ENCODE measurements at places on chromosomes 6 and 20.
A peak's percentile ranks its signal among the peaks of the same experiment; 100 is the strongest.

DNA sequence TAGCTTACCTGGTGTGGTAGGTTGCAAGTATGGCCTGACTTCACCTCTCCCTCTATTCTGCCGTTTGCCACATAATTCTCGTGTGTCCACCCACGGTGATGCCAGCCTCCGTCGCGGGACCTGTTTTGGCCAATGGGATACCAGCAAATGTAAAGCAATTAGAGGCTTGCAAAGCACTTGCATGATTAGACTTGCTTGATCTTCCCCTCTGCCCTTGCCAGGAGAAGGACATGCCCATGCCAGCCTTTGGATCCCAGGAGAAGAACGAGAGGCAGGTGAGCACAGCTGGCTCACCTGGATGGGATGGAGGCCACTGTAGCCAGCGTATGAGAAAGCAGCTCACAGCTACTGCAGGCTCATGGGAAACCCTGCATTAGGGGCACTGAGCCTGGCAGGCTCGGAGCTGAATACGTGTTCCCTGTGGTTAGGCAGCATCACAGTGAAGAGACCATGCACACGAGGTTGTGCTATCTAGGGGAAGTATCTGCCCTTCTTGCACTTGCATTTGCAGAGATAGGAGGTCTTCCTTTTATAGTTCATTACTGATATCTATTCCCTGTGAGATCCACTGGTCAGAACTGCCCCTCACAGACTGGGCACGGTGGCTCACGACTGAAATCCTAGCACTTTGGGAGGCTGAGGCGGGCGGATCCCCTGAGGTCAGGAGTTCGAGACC lies 62.4 kb downstream of the TMEM242 start:
- no peak for DNase-seq

GRCh38 chr6:48449002-48449401 lies 338.0 kb upstream of the PTCHD4 start:
- DNase-seq, result no peak

- no peak for DNase-seq
Measured at GRCh38 chr20:23627501-23627900, 10.3 kb downstream of the CST3 start.

DNA sequence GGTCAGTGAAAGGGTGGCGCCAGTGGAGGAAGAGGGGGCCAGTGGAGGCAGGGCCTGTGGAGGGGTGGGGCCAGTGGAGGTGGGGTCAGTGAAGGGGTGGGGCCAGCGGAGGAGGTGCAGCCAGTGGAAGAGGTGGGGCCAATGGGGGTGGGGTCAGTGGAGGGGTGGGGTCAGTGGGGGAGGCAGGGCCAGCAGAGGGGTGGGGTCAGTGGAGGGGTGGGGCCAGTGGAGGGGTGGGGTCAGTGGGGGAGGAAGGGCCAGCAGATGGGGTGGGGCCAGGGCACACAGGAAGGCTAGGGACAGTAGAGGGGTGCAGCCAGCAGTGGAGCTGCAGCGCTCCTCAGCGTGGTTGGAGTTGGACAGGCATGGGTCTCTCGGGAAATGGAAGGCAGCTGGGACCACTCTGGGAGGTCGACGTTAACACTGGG lies 18.7 kb downstream of the ADRM1 start:
- no peak for DNase-seq

DNA sequence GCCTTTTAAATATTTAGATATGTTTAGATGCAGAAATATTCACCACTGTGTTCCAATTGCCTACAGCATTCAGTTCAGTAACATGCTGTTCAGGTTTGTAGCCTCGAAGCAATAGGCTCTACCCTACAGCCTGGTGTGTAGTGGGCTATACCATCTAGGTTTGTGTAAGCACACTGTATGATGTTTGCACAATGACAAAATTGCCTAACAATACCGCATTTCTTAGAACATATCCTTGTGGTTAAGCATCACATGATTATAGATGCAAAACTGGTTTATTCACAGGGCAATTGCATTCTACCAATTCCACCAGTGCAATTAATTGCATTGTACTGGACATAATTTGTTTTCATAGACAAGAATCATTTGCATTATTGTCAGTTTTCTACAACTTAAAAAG lies 7.9 kb upstream of the SLC22A16 start:
- no peak for DNase-seq

GRCh38 chr6:79813143-79813850 lies 134.1 kb downstream of the ELOVL4 start:
- DNase-seq, result no peak

- no peak for DNase-seq
Measured at GRCh38 chr6:155958550-155958949, 502.9 kb upstream of the NOX3 start.

DNA sequence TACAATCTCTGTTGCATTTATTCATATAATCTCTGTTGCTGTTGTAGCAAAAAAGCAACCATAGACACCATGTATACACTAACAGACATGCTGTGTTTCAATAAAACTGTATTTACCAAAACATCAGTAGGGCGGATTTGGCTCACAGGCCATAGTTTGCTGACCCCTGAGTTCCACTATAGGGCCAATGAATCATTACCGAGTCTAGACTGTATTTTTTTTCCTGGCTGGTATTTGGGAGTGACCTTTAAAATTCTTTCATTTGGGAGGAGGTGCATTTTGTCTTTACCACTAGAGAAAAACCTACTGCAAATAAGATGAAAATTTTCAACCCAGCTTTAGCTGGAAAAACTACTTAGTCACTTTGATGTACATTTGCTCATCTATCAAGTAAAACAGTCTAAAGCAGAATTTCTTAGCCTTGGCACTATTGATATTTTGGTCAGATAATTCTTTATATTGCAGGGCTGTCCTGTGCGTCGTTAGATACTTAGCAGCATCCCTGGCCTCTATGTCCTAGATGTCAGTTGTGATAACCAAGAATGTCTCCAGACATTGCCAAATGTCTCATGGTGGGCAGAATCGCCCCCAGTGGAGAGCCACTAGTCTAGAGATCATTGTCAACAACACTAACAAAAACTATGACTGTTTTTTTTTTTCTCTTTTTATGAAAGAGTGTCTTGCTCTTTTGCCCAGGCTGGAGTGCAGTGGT lies 39.5 kb downstream of the DCBLD1 start:
- DNase-seq, result no peak

DNA sequence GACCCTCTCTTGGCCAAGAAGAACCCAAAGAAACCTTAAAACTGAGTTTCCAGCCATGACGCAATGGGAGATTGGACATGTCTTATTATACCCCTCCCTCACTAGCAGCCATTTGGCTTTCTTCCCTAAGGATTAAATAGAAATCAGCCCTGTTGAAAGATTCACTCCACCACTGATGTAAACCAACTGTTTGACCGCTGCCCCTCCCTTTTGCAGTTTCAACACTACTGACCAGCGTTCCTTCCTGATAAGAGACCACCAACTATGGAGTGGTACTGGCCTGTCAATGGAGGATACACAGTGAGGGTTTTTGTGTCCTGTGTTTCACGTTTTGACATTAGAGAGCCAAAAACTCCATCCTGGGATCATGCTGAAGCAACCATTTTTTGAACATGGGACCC lies 53.2 kb upstream of the CD2AP start:
- DNase-seq, result no peak

- DNase-seq, result peak; percentile 36
Measured at GRCh38 chr20:50992733-50993457, 30.0 kb downstream of the KCNG1 start.

DNA sequence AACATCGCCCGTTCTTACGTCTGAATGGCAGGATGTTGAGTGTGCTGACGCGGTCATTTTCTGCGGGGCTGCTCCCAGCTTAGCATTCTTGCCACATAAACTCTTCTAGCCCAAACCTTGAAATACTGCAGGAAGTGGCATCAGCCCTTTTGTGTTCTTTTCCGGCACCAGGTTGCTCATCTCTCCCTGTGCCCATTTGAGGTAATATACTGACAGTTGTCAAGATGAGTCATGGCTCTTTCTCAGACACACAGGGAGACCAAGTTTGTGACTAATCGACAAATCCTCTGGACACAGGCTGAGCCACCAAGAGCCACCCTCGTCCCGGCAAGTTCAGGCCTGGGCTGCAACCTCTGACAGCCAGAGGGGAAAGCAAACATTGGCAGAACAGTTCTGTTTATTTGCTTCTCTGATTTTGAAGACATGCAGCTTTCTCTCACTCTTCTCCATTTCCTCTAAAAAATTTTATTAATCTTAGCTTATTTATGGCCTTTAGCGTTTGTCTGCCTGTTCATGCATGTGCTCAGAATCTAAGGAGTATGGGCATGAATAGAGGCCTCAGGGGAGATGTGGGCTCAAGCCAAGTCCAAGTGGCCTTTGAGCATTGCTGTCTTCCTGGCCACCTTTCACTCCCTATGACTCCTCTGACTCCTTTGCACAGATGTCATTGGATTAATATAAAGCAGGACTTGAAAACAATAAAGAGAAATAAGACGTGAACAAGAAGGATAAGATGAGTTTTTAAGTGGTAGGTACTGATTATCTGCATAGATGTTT lies 328.2 kb upstream of the JAG1 start:
- DNase-seq, result no peak

DNA sequence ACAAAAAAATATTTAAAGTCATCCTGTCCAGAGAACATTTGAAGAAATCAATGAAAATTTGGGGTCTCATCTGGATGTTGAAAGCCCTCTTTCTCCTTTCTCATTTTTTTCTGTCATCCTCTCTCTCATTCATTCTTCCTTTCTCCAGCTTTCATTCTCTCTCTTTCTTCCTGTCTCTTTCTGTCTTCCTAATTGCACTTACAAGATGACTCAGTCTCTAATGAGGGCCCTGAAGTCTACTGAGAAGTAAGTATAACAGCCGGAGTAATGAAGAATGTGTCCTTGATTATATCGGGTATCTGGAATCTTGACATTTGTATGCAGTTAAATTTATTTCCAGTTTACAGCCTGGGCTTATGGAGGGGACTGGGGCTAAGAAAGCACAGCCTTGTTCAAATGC lies 232.2 kb upstream of the SULF2 start:
- no peak for DNase-seq

DNA sequence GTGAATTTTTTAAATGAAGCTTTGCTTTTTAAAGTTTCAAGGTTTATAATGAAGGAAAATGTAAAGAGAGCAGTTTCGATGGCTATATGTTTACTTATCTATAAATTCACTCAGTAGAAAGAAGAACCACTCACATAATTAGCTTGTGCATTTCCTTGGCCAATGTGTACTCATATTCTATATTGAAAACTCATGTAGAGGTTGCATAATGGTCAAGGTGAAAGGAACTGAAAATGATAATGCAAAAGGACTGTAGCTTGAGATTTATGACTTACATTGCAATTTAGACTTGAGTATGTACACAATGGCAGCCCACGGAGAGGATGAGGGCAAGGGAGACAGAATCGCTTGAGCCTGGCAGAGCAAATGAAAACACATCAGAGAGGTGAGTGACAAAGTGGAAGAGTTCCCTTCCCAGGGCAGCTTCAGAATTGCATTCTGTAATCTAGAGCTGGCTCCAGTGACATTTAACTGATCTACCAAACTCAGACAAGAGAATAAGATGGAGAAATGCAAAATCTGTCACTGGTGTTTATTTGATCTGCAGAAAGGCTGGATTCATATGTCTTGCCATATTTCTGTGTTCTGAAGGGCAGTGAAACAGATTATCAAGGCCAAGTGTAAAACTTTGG lies 191.8 kb downstream of the TMEM200A start:
- no peak for DNase-seq

- no peak for DNase-seq
Measured at GRCh38 chr6:44074439-44074812, 52.8 kb downstream of the MRPL14 start.

DNA sequence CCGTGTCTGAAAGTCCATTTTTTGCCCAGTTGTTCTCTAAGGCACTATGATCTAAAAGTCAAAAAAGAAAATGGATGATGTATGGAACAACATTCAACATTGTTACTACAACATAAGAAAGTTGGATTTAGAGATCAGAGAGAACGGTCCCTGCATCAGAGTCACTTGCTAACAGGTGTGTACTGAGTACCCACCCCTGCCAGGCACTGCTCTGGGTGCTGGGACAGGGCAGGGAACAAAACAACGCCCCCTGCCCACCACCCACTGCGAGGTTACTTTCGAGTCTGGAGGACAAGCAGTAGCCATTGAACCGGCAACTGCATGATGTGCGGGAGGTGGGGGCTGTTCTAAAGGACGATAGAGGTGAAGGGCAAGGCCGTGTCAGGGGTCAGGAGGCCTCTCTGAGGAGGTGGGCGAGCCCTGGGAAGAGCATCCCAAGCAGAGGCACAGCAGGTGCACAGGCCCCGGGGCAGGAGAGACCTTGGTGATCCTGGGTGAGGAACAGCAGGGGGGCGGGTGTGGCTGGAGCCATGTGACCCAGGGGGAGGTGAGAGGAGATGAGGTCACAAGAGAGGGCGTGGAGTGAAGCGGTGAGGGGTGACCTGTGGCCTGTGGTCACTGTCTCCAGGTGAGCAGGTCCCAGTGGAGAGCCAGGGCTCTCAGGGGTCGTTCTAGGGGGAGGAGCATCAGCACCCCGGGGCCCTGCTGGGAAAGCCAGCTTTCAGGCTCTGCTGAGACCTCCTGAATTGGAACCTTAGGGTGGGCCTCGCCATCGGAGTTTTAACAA lies 197.5 kb upstream of the SULF2 start:
- no peak for DNase-seq

DNA sequence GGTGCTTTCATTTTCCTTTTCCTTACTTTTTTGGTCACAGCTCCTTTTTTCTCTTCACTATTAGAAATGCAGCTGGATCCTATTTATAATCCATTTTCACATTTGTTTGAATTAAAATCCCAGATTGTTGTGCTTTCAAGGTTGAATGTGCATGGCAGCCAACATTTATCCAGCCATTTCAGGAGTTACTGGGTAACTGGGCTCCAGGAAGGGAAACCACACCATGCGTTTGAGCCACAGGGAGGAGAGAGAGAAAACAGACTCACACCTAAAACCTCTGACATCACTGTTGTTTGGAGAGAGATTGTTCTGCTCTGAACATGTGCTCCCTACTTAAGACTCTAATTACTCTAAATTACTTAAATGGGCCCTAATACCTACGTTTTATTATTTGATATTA lies 173.4 kb downstream of the BMP2 start:
- DNase-seq, result no peak

DNA sequence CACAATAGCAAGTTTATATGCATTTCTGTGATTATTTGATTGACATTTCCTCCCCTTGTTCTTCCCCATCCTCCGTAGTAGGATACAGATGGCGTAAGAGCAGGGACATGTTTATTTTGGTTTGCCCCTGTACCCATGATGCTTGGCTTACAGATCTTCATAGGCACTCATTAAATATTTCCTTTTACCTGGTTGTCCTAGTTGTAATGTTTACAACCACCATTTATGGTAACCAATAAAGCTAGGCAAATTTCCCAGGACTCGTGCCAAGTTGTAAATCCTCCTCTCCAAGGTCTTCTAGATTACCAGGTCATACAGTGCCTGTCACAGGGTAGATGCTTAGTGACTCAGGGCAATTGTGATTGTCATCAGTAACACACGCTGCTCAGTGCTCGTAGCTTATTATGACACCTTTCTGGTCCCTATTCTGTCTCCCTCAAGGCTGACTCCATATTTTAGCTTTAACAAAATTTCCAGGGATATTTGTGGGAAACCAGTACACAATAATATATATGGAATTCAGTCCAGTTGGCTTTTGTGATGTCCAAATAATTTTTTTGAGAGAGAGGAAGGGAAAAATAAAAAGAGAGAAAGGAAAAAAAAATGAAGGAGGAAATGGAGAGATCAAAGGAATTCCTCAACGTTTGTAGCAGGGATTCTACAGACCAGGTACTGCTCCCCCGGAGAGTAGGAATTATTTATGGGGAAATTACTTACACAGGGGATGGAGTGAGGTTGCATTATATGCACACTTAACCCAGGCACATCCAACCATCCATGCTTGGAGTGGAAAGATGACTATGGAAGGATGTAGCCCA lies 24.6 kb downstream of the CYP24A1 start:
- no peak for DNase-seq

All from NCI-H446 (cell line).